ENCODE measurements at places on chromosomes 6 and 20. TPM values are rescaled to one million over a fixed set of nuclear protein-coding genes. Genes with fewer than 3 reads are reported as not detected.

GRCh38 chr6:3510178-3510577, 53.3 kb upstream of the SLC22A23 start:
- no peak for DNase-seq

DNA sequence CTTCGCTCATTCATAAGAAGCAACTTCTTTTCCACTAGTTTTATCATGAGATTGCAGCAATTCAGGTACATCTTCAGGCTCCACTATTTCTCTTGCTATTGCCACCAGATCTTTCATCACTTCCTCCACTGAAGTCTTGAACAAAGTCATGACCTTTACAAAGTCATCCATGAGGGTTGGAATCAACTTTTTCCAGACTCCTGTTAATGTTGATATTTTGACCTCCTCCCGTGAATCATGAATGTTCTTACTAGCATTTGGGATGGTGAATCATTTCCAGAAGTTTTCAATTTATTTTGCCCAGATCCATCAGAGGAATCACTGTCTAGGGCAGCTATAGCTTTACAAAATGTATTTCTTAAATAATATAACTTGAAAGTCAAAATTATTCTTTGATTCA, 1.5 kb downstream of the CENPQ start:
- DNase-seq, result no peak

DNA sequence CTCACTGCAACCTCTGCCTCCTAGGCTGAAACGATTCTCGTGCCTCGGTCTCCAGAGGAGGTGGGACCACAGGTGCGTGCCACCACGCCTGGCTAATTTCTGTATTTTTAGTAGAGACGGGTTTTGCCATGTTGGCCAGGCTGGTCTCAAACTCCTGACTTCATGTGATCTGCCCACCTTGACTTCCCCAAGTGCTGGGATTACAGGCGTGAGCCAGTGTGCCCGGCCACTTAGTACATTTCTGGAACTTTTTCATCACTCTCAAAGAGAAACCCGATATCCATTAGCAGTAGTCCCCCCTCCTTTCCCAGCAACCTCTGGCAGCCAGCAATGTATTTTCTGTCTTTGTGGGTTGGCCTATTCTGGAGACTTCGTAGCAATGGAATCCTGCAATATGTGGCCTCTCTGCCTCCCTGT, 109.8 kb downstream of the JARID2 start:
- no peak for DNase-seq

DNA sequence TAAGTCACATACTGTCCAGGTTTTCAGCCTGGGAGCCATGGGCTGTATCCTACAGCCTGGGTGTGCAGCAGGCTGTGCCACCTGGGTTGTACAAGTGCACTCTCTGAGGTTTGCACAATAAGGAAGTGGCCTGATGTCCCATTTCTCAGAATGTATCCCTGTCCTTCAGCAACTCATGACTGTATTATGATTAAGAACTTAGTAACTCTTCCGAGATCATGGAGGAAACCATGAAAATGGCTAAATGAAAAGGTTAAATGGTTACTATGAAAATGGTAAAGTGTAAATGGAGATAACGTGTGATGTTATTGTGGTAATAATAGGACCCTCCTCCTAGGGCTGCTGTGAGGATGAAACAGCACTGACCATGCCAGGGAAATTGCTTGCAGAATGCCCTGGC, 227.6 kb downstream of the ANKRD60 start:
- DNase-seq, result no peak

DNA sequence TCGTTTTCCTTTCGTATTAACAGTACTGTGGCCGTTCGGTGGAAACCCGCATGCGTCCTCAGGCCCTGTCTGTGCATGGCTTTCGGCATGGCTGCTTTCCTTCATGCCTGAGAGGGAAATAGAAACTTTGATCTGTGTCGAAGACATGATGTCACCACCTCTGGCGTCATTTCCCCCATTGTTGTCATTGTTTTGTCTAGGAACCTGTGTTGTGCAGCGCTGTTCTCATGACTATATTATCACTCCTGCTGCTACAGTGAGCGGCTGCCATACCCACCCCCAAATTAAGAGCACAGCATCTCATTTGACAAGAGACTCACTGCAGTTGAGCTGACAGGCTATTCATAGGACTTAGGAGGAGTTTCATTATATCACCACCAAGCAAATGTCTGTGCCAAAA, 172.3 kb downstream of the TMEM242 start:
- no peak for DNase-seq

- DNase-seq, result no peak
Measured at GRCh38 chr6:17869753-17870050, 117.7 kb downstream of the KIF13A start.

DNA sequence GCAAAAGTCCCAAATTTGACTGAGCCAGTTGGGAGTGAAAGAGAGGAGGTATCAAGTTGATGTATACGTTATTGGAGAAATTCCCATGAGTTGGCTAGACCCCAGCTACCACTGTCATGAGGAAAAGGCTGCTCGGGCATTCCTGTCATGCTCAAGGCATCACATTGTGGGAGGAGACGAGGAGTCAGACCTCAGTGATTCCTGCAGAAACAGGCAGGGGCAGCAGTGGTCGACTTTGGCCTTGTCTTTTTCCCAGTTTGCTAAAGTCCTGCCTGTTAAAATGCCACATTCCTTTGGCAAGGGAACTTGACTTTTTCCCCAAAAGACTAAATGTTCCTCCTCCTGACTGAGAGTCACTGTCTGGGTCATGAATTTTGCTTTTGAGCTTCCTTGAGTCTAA, 295.5 kb upstream of the HS3ST5 start:
- DNase-seq, result no peak

DNA sequence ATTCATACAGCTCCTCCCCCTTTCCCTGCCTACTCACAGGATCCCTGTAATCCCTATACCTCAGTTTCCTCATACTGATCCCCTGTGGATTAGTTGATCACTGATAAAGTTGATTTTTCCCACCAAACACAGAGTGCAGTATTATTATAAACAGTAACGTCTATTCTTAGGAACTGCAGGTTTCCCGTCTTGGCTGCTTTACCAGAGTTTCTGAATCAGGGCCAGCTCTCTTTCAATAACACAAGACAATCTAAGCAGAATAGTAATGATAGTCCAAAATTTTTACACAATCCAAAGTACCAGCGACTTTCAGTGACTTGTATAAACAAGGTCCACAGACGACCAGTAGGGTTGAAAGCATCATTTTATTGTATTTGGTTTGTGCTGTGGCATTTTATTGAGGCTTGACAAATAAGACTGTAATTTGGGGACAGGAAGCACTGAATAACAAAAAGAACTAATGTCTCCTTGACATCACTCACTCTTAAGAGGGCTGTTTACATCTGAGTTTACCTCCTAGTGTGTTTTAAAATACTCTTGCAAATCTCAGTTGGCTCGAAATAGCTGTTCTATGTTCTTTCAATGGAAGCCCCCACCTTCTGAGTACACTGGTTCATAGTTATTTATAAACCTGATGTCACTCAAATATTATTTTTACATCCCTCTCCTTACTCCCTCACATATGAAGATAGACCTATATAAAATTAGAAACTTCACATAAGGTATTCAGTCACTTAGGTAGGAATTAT, 6.1 kb upstream of the JARID2 start:
- no peak for DNase-seq

DNA sequence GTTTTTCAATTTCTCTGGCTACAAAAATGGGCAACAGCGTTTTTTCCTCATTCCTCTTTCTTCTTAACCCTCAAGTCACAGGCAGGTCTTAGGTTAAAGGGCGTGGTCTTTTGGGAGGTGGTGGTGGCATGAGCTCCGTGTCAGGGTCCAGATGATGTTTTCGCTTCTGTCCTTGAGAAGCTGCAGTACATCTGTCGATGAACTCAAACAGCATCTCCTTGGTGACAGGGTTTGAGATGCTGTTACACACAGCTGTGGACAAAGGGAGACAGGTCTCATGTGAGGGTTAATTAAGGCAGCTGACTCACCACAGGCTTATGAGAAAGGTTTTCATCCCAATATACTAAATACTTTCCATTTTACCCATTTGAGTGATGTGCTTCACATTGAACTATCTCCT, 350.8 kb downstream of the RNGTT start:
- no peak for DNase-seq

DNA sequence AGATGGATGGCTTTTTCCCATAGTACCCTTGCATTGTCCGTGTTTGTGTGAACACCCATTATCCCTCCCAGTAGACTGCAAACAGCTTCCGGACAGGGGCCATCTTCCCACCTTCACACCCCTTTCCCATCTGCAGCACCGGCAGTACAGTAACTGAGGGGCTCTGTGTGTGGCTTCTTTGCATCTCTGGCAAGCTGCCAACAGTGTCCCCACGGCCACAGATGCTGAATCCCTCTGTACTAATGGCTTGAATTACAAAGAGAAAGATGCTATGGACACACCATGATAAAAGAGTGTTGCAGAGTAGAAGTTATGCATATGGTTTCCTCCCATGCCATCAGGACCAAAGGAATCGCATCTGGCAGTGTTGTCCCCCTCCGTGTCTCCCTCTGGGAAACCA, 101.1 kb upstream of the CDYL start:
- DNase-seq, result no peak

GRCh38 chr20:45742596-45742995, 20.4 kb downstream of the SPINT4 start:
- DNase-seq, result no peak

GRCh38 chr6:109071125-109071917, 23.3 kb downstream of the SESN1 start:
- DNase-seq, result no peak

GRCh38 chr20:61886721-61887595, 178.7 kb downstream of the TAF4 start:
- no peak for DNase-seq

DNA sequence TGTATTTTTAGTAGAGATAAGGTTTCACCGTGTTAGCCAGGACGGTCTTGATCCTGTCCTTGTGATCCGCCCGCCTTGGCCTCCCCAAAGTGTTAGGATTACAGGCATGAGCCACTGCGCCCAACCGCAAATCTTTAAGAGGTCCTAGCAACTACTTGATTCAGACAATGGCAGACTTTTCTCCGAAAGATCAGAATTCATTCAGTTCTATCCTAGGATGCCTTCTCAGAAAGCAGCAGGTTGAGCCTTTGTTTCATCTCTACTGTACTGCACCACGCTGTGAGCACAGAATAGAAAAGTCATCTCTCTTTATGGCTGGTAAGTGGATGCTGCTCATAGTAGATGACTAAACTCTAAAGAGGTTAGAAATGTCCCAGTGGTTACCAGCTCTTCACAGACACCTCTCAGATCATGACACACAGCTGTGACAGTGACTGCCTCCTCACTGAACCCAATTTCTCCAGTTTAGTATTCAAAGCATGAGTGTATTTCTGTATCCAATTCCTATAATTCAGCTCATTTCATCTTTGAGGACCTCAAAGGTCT, 6.0 kb upstream of the HSF2 start:
- no peak for DNase-seq

GRCh38 chr6:12148841-12149240, 136.7 kb downstream of the HIVEP1 start:
- DNase-seq, result no peak

The SLC35F1 gene
- total RNA-seq, result 2.7 TPM

DNA sequence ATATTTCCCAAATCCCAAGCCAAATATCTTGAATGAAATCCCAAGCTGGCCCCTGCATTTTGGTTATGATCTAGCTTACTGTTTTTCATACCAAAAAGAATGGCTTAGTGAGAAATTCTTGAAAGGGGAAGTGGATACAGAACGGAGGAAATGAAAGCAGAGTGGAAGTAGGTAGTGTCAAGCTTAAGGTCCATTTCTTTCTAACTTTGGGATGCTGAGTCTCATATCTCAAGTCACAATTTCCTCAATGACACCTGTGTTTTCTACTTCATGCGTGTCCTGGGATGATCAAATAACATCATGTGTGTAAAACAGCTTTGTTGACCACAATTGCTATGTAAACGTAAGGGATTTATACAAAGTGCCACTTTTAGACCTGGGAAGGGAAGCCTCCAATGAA, 238.8 kb upstream of the SLC35B3 start:
- no peak for DNase-seq

- DNase-seq, result no peak
Measured at GRCh38 chr6:143676437-143677045, 1.2 kb upstream of the PHACTR2 start.

The SIRPB1 gene
- 2.5 TPM for total RNA-seq

GRCh38 chr20:47338131-47338628, 18.3 kb downstream of the ZMYND8 start:
- no peak for DNase-seq

DNA sequence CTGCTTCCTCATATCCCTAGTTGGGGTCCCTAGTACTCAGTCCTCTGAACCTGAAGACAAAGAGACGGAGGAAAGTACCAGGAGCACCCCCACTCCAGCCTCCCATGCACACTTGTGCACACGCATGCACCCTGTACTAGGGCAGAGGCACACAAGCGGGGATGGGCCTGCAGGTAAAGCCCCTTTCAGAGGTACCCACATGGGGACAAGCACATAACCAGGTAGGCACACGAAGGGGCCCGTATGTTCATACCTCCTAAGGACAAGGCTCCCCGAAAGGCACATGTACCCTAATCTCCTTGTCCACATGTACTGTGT, 1.1 kb downstream of the TMEM151B start:
- no peak for DNase-seq

DNA sequence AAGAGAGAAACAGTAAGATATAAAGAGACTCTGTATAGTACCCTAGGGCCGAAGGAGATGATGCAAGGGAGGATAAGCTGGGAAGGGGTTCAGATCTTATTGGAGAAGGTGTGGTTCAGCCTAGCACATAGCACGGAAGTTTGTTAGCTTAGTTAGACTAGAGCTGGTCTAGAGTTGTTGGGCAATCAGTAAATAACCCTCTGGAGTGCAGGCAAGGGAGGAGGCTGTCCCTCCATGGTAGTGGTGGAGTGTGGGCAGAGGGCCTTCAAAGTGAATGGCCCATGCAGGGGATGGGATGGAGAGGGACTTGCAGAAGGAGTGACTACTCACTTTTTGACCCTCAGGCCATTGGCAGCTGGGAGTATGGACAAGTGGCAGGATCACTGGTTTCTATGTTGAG, 20.0 kb downstream of the TULP4 start:
- DNase-seq, result no peak

Measured in vagina (tissue), 2 donors.